ENCODE measurements at places on chromosomes 2 and 18.

DNA sequence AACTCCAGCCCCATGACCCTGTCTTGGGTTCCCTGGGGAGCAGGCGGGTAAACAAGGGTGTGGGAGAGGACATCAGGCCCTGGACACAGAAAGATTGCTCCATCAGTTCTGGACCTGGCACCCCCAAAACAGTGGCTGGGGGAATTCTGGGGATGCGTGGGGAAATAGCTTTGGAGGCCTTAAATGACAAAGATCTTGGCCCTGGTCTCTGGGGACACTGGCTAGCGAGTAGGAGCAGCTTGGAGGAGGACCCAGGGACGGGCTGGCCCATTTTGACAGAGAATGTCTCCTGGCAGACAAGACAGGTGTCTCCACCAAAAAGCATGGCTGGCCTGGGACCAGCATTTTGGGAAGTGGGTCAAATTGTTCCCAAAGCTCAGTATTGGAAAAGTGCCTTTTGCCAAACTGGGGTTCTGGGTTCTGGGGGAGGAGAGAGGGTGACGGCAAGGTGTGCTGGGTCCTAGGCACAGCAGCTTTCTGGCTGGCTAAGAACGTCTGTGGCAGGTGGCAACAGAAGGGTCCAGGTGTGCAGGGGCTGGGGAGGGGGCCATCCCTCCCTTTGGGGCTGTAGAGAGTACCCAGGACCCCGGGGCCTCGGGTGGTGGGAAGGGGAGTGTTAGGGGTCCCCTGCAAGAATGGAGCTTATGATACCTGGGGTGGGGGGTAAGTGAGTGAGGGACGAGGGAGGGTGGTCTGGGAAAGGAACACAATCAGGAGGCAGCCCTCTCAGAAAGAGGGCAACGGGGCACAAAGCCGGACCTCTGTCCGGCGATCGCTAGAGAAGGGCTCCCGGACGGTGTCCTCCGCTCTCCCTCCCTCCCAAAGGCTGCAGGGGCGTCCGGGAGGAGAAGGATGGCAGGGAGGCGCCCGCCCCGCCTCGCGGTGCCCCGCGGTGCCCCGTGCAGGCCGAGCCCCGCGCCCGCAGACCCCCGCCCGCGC is 556 bp downstream of the CYRIA start:
- DNase-seq, result no peak
- peaks cover 41% of the 10 kb centered on the region for H3K4me1 ChIP-seq
- peak overlapping the region; percentile 68 for H3K27ac ChIP-seq
- peak overlapping the region; percentile 93 for H3K4me3 ChIP-seq
- peaks cover 21% of the 10 kb centered on the region for H3K36me3 ChIP-seq

DNA sequence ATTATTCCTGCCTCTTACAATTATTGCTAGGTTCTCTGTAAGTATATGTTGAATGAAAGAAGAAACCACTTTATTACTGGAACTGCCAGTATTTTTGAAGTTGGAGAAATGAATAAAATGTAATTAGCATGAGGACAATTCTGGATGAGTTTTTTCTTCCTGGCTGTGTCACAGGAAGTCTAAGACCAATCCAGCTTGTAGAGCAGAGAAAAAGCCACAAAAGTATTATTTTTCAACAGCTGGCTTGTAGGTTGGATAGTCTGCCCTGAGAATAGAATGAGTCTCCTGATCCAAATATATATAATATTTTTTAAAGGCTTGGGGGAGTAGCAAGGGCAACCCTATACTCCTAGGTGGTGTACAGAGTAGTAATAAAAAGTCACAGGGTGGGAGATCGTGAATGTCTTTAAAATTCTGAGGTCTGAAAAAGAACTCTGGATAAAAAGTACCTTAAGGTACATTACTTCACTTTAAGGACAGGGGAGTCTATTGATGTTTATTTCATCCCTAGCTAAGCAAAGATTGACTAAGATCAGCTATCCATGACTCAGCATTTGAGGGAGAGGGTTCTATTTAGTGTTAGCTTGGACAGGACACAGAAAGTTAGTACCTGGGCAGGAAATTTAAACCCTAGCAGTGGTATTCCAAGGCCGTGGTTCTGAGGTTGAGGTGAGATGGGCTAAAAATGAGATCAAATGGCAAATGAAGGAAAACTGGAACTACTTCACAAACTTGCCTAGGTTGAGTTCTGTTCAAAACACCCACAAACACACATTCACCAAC is 31.7 kb downstream of the SLC40A1 start:
- no peak overlapping the region for H3K27ac ChIP-seq
- no peak for DNase-seq
- H3K4me3 ChIP-seq, result no peak overlapping the region
- H3K36me3 ChIP-seq, result no peaks in the 10 kb centered on the region
- no peaks in the 10 kb centered on the region for H3K27me3 ChIP-seq
- H3K4me1 ChIP-seq, result peaks cover 19% of the 10 kb centered on the region

GRCh38 chr2:191462370-191462769 is 215.6 kb upstream of the NABP1 start:
- no peaks in the 10 kb centered on the region for H3K4me1 ChIP-seq
- no peak for DNase-seq
- no peaks in the 10 kb centered on the region for H3K36me3 ChIP-seq
- no peak overlapping the region for H3K27ac ChIP-seq

GRCh38 chr2:83388804-83389203 is 1070.3 kb downstream of the SUCLG1 start:
- no peaks in the 10 kb centered on the region for H3K36me3 ChIP-seq
- H3K4me1 ChIP-seq, result no peaks in the 10 kb centered on the region
- DNase-seq, result no peak
- no peak overlapping the region for H3K27ac ChIP-seq

Measured in endothelial cell (in vitro differentiated cells).